ENCODE measurements at places on chromosomes 6 and 20.

DNA sequence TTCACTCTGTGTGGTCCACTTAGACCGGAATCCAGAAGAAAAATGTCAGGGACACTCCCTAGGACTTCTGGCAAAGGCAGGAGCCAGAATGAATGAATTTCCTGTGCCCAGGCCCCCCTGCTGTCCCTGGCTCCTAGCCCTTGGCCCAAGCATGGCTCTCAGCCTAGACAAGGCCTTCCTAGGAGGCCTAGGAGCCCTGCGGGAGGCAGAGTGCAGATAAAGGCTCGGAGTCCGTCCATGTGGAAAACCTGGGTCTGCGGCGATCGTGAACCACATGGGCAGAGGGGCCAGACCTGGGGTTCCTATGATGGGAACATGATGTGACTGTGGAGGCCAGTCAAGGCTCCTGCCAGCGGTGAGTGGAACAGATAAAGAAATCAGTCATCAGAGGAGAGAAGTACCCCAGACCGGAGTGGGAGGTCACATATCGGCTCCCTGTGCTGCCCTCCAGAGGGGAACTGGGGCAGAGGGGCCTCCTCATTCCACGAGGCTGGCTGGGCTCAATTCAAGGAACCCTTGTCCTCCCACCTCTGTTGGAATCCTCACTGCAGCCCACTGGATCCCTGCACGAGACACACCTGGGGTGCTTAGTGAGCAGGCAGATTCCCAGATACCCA, 5.9 kb upstream of the VSTM2L start:
- no peak for DNase-seq

DNA sequence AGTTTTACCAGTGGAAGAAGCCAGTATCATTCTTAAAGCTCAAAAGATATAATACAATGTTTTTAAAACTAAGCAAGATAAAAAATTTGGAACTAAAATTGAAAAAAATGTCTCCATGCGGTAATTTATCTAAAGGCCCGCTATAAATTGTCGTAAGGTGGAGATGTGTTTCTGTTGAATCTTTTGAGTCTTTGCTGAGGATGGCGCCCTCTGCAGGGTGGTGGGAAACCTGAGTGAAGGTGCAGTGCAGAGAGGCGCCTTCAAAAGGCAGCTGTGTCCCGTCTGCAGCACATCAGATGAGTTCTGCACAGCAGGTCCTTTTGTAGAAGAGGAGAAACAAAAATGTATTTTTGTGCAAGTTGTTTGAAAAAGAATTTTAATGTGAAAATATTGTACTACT, 29.4 kb upstream of the KIF25 start:
- no peak for DNase-seq

GRCh38 chr20:13356591-13356990, 135.5 kb downstream of the ISM1 start:
- DNase-seq: no peak

- DNase-seq: no peak
These were observed 247.5 kb upstream of the RNF217 start for GRCh38 chr6:124714728-124715127.

- DNase-seq: no peak
These were observed 74.2 kb downstream of the IRF4 start for GRCh38 chr6:465531-466348.

GRCh38 chr6:77462359-77463307, 658 bp downstream of the HTR1B start:
- no peak for DNase-seq

DNA sequence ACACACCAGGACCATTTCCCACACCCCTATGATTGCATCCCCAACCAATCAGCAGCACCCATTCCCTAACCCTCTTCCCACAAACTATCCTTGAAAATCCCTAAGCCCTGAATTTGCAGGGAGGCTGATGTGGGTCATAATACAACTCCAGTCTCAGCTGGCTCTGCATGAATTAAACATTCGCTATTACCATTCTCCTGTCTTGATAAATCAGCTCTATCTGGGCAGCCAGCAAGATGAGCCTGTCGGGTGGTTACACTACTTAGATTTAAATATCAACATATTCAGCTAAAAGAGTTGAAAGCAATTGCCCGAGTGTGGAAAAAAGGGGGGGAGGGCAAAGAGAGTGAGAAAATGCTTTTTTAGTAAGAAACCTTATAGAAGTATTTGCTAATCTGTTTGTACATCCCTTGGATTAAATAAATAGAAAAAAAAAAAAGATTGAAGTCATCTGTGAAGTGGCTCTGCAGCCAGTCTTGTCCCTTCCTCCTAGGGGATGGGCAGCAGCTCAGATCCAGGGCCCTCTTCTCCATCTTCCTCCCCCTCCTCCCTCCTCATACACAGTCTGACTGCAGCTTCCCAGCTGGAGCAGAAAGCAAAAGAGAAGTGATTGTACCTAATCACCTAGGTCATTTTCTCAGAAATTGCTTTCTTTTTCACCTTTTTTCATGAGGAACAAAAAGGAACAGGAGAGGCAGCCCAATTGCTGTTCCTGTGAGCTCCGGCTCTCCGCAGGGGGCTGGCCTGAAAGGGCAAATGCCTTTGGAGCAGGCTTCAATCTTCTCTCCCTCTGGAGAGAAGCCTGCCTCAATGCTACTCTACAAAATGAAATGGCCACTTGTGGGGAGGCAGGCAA, 356.6 kb upstream of the SULF2 start:
- no peak for DNase-seq

GRCh38 chr6:41237128-41237527, 9.0 kb downstream of the TREML4 start:
- no peak for DNase-seq

DNA sequence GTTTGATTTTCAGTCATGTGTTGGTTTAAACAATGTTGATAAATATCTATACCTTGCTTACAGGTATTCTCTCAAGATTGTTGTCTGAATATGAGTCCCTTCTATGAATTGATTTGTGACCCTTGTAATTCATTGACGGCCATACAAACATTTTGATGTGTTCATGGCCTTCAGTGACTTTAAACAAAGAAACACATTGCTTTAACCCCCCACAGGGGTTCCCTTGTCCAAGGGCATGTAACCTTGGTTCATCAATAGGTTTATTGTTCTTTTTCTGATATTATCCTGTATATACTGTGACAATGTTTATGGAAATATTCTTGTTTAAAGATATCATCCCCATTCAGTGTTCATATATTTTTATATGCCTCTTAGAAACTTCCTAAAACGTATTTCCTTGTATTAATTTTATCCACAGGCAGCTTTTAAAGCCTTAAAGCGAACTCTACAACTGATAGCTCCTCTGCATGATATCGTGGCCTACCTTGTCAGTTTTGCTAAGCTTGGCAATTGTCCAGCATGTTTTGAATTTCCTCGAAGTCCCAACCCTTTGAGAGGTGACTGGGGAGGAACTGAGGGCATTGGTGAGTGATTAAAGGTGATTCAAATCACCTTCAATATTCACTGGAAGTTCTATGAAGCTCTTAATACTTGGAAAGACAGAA, 87.0 kb downstream of the CD164 start:
- no peak for DNase-seq

DNA sequence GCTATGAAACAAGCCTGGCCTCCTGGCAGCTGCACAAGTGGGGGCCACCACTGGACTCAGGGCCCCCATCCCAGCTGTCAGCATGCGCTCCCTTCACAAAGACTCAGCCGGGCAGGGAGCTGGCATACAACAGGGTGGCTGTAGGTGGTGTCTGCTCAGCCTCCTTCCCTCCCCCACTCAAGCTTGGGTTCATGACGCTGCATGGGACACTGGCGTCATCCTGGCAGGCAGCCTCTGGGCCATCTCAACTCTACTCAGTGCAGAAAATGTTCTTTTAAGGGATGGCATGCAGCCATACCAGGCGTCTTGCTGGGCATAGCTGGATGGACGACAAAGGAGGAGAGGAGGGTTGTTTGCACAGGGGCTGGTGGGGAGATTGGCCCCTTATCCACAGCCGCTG, 30.5 kb downstream of the SAYSD1 start:
- no peak for DNase-seq

DNA sequence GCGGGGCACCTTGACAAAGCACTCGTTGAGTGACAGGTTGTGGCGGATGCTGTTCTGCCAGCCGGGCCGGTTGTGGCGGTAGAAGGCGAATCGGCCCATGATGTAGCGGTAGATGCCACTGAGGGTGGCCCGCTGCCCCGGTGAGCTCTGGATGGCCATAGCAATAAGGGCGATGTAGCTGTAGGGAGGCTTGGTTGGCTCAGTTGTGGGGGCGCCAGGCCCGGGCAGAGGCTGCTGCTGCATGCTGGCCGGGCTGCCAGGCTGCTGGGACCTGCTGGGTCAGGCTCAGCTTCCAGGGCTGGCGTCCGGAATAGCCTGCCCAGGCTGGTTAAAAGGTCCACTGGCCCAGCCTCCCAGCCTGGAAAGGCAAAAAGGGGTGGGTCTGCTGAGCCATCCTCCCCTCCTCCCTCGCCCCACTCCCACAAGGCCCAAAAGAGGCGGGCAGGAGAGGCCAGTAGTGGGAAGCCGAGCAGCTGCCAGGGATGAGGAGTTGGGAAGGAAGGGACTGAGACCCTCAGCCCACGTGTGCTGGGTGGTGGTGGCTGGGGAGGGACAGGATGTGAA, at the start of gene FOXS1:
FOXS1 (minus strand) TSS at position 305 of the 564 bp plus-strand sequence; CDS start at position 243, 62 bp downstream.
- no peak for DNase-seq

- DNase-seq: no peak
These were observed 107.6 kb downstream of the TMEM242 start for GRCh38 chr6:157215717-157216116.

DNA sequence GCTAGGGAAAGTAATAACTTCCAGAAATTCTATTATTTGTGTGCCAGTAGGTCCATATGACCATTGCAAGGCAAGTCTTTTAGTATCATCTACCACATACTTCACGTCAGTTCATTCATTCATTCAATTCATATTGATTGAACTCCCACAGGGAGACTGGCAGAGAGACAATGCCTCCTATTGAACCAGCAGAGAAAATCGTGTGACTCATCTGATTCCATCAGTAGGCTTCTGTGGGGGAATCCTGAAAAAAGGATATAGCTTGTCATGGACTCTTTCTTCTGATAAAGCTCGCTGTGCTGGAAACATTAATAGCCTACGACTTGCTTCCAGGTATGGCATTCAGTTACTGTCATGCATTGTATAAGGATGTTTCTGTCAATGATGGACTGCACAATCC, 45.3 kb upstream of the CNR1 start:
- no peak for DNase-seq

DNA sequence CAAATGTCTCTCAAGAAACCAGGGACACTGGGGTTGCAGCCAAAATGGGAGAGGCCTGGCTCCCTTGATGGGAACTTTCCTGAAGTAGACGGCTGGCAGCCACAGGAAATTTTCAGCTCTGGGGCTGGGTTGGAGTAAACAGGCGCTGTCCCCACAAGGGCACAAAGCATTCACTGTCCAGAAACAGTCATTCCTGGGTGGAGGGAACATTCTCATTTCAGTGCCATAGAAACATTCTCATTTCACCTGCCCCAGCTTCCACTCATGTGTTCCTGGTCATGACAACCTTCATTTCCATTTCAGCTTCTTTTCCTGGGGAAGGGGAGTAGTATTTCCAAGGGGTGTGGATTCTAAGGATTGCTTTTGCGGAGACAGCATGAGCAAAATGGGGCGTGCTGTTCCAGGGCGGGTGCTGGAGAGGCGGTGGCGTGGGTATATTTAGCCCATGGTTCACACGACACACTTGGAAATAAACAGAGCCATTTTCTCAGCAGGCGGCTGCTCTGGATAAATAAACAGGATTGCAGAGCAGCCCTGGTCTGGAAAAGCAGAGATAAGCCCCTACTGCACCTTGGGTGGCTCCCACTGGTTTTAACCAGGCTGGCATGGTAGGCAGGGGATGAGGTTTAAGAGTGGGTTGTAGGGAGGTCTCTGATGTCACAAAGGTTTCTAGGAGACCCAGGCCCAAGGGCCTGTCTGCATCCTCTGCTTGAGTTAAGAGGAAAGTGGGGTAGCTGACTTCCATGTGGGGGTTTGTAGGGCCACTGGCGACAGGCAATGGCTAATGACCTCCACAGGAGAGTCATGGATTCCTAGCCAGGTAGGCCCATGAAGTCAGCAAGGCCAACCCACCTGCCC, 32.9 kb downstream of the COX4I2 start:
- no peak for DNase-seq

- DNase-seq: no peak
These were observed 729.8 kb downstream of the TBC1D32 start for GRCh38 chr6:120604510-120604909.

- DNase-seq: no peak
These were observed 44.8 kb upstream of the TGM2 start for GRCh38 chr20:38209736-38210405.

DNA sequence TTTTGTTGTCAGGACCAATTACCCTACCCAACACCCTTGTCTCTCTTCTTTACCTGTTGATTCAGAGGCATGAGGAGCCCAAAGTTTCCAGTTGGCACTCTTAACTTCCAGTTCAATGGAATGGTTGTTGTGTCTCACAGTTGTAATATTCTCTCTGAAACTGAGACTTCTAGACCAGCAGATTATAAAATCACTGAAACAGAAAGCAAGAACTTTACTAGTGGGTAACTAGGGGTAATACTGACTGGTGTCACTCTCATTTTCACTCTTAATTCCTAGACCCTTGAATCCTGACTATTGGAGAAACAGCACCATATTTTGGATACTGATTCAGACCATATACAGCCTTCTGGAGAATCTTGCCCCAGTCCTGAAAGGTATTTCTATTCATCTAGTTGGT, 140.2 kb upstream of the MMS22L start:
- DNase-seq: no peak

DNA sequence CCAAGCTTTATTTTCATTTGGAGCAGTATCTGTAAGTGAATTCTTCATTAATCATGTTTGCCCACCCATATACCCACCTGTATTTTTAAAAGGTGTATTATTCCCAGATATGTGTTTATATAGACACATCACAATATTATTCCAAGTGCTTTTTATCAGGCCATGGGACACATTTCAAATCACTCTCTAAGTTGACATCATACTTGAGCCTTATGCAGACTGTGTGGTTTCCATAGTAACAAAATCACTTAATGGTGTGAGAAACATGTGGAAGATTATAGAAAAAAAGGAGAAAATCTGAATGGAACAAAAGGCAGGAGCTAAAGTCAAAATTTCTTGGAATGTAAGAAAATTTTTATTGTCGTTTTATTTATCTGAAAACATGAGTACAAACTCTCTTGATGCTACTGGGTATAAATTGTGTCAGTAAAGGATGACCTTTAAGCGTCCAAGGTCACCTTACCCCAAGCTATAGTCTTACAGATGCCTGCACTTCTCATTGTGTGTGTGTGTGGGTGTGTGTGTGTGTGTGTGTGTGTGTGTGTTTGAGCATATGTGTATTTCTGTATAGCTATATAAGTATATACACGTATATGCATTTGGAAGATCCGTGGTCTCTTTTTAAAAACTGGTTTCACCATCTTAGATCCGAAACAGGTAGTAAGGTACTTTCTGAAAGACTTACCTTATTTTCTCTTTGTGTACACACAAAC, 79.8 kb upstream of the CCN6 start:
- no peak for DNase-seq

GRCh38 chr20:56989516-56989915, 276.9 kb downstream of the BMP7 start:
- no peak for DNase-seq
